Mesenchymal stem cell (in vitro differentiated cells and primary cell): ENCODE measurements at places on chromosomes 1 and 21.
A peak's percentile ranks its signal among the peaks of the same experiment; 100 is the strongest.

DNA sequence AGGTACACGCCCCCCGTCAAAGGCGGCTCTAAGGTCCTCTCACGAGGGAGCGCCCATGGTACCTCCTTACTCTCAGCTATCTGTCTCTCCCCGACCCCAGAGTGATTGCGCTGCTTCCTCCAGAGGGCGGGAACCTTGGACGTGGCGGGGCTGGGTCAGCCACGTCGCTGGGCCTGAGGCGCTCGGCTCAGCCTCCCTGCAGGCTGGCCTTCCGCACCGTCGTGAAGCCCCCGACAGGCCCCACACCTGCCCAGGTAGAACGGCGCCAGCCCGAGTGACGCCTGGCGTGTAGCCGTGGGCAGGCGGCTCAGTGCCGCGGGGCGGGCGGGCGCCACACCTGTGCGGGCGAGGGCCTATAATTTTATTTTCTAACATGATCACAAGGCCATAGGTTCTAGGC lies 122.2 kb upstream of the BEND5 start:
- DNase-seq: no peak

GRCh38 chr1:24705260-24706073 lies 39.8 kb upstream of the CLIC4 start:
- DNase-seq: peak; percentile 93

DNA sequence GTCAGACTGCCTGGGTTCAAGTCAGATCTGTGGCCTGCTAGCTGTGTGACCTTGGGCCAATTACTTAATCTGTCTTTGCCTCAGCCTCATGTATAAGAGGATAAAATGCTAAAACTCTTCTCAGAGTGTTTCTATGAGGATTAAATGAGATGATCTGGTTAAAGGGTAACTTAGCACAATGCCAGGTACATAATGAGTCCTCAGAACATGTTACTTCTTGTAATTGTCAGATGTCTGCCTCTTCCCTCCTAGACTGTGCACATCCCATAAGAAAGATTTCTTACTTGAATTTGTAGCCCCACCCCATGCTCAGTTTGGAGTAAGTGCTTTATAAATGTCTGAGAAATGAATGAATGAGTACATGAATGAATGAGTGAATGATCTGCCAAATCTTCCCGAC lies 34.6 kb upstream of the HIVEP3 start:
- no peak for DNase-seq

DNA sequence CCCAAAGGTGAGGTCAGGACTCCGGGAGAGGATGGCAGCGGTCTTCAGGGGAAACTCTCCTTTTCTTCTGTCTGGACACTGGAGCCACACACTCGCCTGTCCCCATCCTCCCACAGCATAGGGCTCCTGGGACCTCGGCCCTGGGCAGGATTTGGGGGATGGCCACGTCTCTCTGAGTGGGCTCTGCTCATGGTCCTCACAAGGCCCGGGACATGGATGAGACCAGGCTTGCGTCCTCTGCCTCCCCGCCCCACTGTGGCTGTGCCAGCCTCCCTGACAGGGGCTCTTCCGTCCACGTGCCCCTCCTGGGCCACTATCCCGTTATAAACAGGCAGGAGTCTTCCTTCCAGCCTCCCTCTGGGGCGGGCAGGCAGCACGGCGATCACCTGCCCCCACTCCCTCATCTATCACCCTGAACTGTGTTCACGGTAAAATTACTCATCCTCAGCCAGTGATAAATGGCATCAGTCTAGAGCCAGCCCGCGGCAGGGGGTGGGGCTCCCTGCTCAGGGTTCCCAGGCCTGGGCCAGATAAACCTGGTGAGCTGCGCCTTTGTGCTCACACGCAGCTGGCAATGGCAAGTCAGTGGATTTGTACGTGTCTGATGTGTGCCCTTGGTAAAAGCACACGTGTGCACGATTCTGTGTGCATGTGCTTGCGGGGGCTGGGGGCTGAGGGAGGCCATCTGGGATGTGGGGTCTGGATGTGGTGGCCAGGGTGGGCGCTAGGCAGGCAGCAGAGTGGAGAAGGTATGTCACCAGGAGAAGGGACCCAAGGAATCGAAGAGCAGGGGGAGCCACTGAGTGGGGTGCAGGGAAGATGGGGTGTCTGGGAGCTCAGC lies 12.6 kb upstream of the SAMD11 start:
- no peak for DNase-seq

DNA sequence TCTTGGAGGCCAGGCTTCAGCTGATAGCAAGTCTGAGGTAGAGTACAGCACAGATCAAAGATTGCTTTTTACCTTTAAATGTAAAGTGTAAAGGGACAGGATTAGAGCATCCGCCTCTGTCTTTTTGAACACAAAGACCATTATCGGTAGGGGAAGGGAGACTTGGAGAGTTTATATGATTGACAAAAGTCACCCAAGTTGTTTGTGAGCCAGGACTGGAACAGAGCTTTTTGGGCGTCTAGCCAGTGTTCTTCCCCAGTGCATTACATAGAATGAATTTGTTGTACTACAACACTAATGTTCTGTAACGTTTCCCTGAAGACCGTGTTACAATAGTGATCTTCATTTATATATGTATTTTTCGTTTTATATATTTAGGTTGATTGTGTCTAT lies 9.3 kb upstream of the PIGC start:
- DNase-seq: no peak

GRCh38 chr1:99808391-99809115 lies 41.6 kb upstream of the AGL start:
- DNase-seq: peak; percentile 94

DNA sequence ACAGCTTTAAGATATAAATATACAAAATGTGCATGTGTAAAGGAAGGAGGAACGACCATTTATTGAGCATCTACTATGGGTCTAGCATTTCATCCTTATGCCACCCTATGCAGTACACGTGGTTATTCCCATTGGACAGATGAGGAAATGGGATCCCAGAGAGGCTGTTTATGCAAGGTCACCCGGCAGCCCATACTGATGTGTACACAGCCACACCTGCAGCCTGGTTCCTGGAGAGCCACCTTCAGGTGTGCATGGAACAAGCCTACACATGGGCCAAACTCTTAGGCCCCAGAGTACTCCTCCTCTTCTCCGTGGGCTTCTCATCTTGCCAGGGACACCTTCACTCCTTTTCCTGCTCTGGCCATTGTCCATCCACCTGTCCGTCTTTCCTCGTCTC lies 108.8 kb downstream of the PAX7 start:
- no peak for DNase-seq

DNA sequence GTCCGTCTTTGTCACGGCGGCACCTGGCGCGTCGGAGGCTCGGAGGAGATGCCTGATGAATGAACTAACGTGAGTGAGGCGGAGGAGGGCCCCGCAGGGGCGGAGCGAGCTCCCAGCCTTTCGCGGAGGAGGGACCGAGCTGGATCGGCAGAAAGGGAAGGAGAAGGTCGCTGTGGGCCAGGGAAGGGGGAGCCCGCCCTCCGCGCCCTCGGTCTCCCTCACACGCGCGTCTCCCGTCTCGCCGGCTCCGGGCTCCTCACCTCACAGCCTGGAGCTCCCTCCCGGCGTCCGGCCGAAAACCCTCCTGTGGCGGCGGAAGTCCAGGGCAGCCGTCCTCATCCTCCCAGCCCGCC lies 519 bp downstream of the ZNF496 start:
- peak; percentile 86 for DNase-seq

GRCh38 chr1:14748151-14748550 lies 149.7 kb downstream of the KAZN start:
- no peak for DNase-seq

- DNase-seq: no peak
Observed at GRCh38 chr1:168554603-168555483, 11.0 kb upstream of the XCL2 start.

GRCh38 chr1:119883826-119884225 lies 12.5 kb downstream of the ADAM30 start:
- DNase-seq: no peak

- DNase-seq: no peak
Observed at GRCh38 chr1:26857473-26858060, 5.4 kb upstream of the SFN start.

DNA sequence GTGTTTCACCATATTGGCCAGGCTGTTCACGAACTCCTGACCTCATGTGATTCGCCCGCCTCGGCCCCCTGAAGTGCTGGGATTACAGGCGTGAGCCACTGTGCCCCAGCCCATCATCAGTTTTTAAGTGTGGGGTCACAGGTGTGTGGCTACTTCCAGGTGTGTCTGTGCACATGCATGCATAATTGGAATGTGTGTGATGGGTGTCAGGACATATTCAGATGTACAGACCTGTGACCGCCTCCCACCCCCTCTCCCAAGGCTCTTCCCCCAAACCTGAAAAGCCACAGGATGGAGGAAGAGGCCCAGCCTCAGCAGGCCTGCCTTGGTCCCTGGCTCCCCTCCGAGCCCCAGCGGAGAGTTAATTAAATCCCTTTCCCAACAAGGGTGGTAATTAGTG lies 37.3 kb upstream of the CSF3R start:
- DNase-seq: no peak

- peak; percentile 63 for DNase-seq
Observed at GRCh38 chr1:235821361-235821981, 45.2 kb downstream of the LYST start.

DNA sequence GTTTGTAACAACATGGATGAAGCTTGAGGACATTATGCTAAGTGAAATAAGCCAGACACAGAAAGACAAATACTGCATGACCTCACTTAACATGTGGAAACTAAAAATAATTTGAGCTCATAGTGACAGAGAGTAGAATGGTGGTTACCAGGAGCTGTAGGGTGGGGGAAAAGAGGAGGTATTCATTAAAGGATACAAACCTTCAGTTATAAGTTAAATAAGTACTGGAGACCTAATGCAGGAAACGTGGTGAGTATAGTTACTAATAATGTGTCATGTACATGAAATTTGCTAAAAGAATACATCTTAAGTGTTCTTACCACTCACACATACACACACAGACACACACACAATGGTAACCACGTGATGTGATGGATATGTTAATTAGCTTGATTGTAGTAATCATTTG lies 86.7 kb downstream of the NGF start:
- peak; percentile 89 for DNase-seq

- DNase-seq: no peak
Observed at GRCh38 chr21:35399706-35400105, 350.6 kb upstream of the RUNX1 start.

DNA sequence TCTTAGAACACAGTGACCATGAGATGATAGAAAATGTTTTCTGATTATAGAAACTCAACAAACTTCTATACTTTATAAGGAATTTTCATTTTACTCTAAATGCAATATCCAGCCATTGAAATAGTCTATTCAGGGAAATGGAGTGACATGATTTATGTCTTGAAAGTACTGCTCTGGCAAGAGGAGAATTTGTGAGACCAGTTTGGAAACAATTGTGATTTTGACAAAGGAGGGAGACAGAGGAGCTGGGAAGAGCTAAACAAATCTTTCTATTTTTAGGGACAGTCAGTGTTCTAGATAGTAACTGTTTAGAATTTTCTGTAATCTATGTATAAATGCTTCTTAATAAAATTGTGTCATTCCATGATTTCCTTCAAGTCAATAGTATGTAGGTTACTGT lies 252.3 kb downstream of the FMN2 start:
- peak; percentile 33 for DNase-seq

GRCh38 chr1:22846458-22846857 lies 126.2 kb downstream of the LACTBL1 start:
- DNase-seq: no peak

GRCh38 chr1:45654540-45655280 lies 30.9 kb upstream of the CCDC17 start:
- no peak for DNase-seq

DNA sequence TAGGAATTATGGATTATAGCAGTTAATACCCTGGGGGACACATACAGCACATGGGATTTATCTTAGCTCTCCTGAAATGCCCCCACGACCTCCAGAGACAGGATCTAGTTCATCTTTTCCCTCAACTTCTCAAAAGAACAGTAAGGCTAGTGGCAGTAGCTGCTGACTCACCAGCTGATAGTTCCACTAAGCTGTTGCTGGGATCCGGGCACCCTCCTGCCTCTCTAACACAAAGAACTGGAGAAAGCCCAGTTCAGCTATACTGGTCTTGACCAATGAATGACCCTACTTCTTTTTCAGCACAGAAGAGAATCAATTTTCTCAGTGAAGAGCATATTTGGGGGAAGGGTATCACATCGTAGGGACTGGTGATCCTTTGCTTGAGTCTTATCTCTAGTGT lies 84.1 kb downstream of the PGBD5 start:
- DNase-seq: no peak

DNA sequence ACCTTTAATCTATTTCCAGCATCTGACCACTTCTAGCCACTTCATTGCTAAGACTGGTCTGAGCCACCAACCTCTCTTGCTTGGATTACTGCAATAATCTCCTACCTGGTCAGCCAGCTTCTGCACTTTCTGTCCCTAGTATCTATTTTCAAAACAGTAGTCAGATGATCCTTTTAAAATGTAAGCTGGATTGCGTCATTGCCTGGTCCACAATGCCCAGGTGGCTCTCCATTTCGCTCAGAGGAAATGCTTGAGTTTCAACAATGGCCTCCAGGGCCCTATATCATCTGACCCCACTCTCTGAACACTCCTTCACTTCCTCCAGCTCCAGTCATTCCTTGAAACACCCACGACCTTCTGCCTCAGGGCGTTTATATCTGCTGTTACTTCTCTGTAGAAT lies 2.3 kb downstream of the FYB2 start:
- no peak for DNase-seq

DNA sequence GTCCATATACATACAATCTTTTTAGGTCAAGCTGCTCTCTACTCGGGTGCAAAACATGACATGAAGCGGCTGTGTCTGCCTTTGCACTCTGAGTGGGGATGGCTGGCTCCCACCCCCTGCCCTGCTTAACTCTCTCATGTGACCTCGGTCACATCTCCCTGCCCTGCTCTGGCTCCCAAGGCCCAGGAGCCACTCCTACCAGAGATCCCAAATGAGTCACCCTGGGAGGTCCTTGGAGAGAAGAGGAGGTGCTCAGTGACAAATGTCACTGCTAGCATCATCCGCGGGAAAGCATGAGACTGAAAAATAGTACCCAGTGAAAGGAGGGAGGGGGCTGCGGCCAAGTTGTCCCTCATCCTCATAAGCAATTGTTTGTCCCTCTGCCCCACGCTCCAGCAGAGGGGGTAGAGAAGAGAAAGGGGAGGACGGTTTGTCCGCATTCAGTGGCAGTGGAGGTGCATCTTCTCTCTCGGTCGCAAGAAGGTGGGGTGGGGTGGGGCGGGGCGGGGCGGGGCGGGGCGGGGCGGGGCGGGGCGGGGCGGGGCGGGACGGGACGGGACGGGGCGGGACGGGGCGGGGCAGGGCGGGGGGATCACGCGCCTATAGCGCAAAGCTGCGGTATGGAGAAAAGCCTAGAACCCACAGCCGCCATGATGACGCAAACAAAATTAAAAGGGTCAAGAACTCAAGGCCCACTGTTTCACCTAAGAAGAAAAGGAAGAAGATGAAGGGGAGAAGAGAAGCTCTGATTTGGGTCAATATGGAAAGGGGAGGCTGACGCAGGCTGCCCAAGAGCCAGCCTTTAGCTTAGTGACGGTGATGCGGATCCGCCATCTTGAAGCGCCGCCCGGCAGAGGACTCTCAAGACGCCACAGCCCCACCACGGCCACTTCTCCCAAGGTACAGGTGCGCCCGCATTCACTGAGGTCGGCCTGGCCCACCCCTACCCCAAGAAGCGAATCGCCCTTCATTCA lies 66.2 kb downstream of the CD46 start:
- DNase-seq: no peak

- DNase-seq: no peak
Observed at GRCh38 chr1:10490286-10490970, 15.7 kb downstream of the PEX14 start.
